Neural crest cell (in vitro differentiated cells): ENCODE measurements at places on chromosomes 7 and 10.

DNA sequence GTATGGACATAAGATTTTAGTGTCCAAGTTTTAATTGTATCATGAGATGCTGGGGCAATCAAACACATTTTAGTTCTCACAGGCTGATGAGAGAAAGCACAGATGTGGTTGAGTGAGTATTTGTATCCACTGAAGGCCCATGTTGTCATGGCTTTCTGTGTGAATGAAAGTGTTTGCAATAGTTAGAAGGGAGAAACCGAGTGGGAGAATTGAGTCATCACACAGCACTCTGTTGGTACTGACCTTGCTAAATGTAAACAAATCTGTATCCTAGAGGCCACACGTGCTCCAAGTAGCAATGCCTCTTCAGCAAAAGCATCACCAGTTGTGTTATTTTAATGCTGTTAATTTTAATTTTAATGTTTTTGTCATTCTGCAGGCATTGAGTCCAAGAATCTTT lies 121.2 kb downstream of the EMX2 start:
- H3K4me3 ChIP-seq = no peak overlapping the region
- H3K4me1 ChIP-seq = peaks cover 8% of the 10 kb centered on the region
- no peak overlapping the region for H3K27ac ChIP-seq
- no peaks in the 10 kb centered on the region for H3K36me3 ChIP-seq
- DNase-seq = no peak

DNA sequence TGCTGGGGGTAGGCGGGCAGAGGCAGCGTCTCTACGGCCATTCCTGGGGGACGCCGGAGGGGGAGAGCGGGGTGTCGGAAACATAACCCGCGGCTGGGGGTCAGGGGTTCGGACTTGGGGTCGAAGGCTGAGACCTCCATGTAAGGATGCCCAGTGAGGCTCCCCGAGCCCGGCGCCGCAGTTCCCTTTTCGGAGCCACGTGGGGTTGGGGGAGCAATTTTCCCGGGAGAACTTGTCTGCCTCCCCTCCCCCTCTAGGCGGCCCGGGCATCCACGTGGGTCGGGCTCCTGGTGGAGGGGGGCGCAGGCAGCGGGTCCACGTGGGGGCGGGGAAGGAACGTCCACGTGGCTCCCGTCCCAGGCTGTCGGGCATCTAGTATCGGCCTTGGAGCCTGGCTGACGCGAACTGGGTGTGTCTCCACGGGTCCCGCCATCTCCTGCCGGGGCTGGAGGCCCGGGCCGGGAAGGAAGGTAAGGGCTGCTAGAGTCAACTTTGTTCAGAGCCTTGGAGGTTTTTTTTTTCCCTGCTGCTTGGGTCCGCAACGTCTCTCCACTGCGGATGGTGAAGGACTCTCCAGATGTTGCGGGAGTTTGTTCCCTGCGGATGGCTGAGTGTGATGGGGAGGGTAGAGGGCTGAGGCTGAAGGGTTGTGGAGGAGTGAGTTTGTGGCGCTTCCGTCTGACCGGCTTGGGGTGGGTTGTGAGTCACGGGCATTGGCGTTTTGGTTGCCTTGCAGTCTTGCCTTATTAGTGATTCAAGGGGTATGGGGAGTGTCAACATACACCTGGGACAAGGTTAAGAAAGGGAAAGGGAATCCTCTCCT lies 744 bp downstream of the PPRC1 start:
- peak overlapping the region; percentile 96 for H3K4me3 ChIP-seq
- H3K36me3 ChIP-seq = peaks cover 5% of the 10 kb centered on the region
- peak overlapping the region; percentile 94 for H3K27ac ChIP-seq
- DNase-seq = peak; percentile 68
- H3K27me3 ChIP-seq = no peaks in the 10 kb centered on the region

GRCh38 chr7:16455591-16455990 lies 9.9 kb downstream of the SOSTDC1 start:
- no peak for DNase-seq
- no peaks in the 10 kb centered on the region for H3K27me3 ChIP-seq
- no peak overlapping the region for H3K27ac ChIP-seq
- no peaks in the 10 kb centered on the region for H3K36me3 ChIP-seq

DNA sequence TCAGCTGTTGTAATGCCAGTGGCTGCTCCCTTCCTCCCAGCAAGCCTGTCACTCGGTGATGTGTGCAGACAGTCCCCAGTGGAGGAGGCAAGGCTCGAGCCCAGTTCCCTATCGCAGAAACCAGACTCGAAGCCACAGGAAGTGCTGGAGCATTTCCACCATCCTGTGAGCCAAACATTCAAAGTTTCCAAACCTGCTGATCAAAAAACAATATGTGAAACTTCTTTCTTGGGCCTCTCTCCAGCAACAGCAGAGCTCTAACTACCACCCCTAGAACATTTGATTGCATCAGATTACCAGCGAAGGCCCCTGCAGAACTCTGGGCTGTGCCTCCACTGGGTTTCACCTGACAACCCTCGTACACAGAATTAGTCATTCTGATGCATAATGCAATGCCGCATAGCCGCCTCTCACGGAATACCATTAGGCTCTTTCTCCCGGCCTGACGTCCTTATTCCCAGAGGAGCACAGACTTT lies 94.0 kb downstream of the ELMO1 start:
- no peak overlapping the region for H3K27ac ChIP-seq
- peaks cover 15% of the 10 kb centered on the region for H3K4me1 ChIP-seq
- no peak overlapping the region for H3K4me3 ChIP-seq

GRCh38 chr10:1476455-1476803 lies 260.9 kb downstream of the ADARB2 start:
- no peak overlapping the region for H3K4me3 ChIP-seq
- H3K27me3 ChIP-seq = no peaks in the 10 kb centered on the region
- DNase-seq = peak; percentile 16

DNA sequence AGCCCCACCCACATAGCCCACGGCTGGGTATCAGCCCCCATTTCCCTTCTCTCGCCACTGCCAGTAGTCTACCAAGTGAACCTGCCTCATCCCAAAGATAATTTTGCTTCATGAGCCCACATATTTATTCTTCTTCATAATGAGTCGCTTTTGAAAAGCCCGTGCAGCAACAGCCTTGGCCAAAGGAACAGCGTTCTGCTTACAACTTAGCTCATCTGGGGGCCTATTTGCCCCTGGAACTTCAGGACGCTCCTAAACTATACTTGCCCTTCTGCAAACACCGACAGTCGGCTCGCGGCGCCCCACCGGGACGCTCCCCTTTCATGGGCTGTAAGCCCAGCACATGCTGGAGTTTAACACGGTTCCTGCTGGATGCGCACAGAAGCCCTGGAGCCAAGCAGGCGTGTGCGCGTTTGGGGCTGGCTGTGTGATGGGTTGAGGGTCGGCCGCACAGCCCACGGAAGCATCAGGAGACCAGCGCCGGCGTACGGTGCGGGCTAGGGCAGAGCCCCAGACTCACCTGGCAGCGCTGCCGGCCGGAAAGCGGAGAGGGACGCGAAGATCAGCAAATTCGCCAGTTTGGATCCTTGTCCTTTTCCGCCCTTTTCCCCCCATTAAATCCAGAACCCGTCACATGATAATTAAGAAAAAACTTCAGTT lies 370 bp downstream of the TMEM60 start:
- H3K36me3 ChIP-seq = peaks cover 7% of the 10 kb centered on the region
- H3K27me3 ChIP-seq = no peaks in the 10 kb centered on the region
- no peak for DNase-seq
- H3K4me1 ChIP-seq = peaks cover 43% of the 10 kb centered on the region
- H3K4me3 ChIP-seq = peak overlapping the region; percentile 98

GRCh38 chr7:27615420-27616185 lies 47.1 kb downstream of the HIBADH start:
- H3K27me3 ChIP-seq = no peaks in the 10 kb centered on the region
- no peak overlapping the region for H3K4me3 ChIP-seq
- no peak for DNase-seq

DNA sequence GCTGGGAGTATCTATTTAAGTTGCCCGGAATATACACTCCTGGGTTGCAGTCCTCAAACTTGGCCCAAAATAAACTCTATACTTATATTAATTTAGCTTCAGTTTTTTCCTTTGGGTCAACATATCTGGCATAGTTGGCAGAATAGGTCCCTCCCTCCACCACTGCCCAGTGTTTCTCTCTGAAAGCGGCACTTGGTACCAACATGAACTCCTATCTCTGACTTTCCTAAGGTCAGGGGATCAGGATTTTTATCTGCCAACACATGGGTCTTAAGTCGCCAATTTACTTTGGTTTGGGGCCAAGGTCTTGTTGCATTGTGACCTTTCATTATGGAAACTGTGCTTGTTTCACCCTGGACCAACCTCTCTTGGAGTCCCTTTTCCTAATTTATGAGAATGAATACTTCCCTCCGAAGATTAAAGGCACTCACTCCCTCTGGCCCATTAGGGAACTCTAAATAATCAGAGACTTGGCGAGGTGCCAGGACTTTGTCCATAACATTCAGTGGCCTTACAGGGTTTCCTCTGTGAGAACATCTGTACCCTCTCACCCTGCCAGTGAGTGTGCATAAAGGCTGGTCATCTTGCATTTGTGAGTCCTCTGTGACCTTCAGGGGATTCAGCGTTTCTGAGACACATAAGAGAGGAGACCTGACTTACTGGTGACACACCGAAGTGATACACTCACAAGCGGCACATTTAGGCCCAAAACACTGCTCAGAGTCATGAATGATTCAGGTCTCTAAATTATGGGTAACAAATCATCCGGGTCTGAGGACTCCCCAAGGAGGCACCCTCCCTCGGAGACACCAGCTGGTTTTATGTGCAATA lies 19.7 kb upstream of the FKBP9 start:
- no peak overlapping the region for H3K4me3 ChIP-seq
- no peak overlapping the region for H3K27ac ChIP-seq
- H3K27me3 ChIP-seq = no peaks in the 10 kb centered on the region
- H3K4me1 ChIP-seq = peaks cover 22% of the 10 kb centered on the region
- no peak for DNase-seq

DNA sequence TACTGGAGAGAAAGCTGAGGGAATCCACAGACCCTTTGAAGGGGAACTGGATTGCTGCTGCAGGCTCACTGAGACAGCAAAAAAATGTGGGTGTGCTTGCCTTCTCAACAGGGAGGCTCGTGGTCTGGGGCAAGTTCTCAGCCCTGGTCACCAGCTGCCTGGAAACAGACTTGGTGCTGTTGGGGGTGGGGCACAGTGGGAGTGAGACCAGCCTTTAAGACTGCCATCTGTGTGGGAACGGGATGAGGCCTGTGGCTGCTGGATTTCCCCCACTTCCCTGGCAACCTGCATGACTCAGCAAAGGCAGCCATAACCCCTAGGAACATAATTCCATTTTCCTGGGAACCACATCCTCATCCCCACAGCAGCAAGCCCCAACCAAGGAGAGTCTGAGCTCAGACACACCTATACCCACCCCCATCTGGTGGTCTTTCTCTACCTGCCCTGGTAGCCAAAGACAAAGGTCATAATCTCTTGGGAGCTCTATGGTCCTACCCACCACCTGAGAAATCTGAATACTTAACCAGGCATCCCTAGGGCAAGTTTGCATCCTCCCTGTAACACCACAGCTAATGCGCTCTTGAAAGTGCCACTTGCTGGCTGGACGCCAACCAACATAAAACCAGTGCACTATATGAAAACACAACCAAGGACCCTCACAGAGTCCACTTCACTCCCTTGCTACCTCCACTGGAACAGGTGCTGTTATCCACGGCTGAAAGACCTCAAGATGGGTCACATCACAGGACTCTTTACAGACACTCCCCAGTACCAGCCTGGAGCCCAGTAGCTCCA lies 45.0 kb upstream of the TFEC start:
- H3K36me3 ChIP-seq = peaks cover 2% of the 10 kb centered on the region
- H3K27me3 ChIP-seq = no peaks in the 10 kb centered on the region
- no peak overlapping the region for H3K4me3 ChIP-seq

DNA sequence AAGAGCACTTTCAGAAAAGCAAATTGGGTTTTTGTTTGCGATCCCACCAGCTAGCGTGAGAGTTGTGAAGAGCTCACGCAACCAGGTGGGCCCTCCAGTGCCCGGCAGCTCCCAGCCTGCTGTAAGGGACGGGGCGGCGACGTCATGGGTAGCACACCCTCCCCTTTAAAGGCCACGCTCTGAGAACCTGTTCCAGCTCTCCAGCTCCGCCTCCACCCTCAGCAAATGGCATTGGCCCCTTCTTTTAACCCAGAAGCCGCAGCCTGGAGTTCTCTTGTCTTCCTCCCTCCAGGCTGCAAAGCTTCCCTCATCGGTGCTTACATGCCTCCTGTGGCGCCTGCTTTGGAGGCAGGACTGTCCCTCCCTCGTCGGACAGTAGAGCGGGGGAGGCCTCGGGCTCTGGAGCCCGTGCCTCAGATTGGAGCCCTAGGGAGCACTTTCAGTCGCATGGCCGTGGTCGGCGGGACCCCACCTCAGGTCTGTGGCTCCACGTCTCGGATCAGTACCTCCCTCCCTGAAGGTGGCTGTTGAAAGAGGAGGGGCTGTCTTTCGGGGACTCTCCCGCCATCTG lies 32.9 kb downstream of the WIPI2 start:
- no peak overlapping the region for H3K27ac ChIP-seq
- H3K4me1 ChIP-seq = peaks cover 5% of the 10 kb centered on the region
- peaks cover 7% of the 10 kb centered on the region for H3K36me3 ChIP-seq
- H3K27me3 ChIP-seq = no peaks in the 10 kb centered on the region
- no peak overlapping the region for H3K4me3 ChIP-seq
- DNase-seq = no peak

DNA sequence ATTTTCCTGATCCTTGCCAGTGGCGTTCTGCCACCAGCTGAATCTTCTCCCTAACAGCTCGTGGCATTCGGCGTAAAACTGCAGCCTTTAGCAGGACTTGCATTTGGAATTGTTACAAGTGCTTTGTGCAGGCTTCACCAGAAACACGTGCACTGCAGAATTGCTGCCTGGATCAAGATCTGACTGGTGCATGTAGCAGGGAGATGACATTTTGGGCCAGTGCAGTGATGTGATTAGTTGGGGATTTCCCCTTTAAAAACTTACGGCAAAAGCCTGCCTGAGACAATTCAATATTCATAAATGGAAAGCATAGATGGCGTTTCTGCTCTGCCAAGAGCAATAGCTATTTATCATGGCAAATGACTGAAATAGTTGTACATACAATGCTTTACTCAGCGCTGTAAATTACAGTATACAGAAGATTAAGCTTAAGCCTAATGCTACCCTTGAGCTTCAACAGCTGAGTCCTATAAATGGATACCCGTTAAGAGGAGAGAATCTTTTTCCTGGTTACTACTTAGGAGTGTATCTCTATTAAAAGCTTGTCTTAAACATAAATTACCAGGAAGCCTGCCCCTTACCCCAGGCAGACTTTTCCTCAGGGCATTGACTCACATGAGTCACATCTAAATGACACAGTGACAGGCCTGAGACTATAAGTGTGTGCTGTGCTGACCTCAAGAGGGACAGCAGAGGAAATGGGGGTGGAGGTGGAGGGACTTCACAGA lies 106.3 kb downstream of the ATXN7L1 start:
- peak overlapping the region; percentile 38 for H3K4me3 ChIP-seq
- no peak for DNase-seq
- H3K4me1 ChIP-seq = peaks cover 56% of the 10 kb centered on the region
- no peak overlapping the region for H3K27ac ChIP-seq
